ENCODE measurements at places on chromosomes 2 and 18.

- DNase-seq, result no peak
These were observed 256.4 kb downstream of the THSD7B start for GRCh38 chr2:137021763-137022162.

- no peak for DNase-seq
These were observed 7.0 kb upstream of the ALPK2 start for GRCh38 chr18:58635891-58636290.

GRCh38 chr18:35728676-35729075, 147.1 kb downstream of the GALNT1 start:
- DNase-seq, result no peak

GRCh38 chr18:35026407-35027061, 14.7 kb upstream of the MAPRE2 start:
- DNase-seq, result peak; percentile 61

DNA sequence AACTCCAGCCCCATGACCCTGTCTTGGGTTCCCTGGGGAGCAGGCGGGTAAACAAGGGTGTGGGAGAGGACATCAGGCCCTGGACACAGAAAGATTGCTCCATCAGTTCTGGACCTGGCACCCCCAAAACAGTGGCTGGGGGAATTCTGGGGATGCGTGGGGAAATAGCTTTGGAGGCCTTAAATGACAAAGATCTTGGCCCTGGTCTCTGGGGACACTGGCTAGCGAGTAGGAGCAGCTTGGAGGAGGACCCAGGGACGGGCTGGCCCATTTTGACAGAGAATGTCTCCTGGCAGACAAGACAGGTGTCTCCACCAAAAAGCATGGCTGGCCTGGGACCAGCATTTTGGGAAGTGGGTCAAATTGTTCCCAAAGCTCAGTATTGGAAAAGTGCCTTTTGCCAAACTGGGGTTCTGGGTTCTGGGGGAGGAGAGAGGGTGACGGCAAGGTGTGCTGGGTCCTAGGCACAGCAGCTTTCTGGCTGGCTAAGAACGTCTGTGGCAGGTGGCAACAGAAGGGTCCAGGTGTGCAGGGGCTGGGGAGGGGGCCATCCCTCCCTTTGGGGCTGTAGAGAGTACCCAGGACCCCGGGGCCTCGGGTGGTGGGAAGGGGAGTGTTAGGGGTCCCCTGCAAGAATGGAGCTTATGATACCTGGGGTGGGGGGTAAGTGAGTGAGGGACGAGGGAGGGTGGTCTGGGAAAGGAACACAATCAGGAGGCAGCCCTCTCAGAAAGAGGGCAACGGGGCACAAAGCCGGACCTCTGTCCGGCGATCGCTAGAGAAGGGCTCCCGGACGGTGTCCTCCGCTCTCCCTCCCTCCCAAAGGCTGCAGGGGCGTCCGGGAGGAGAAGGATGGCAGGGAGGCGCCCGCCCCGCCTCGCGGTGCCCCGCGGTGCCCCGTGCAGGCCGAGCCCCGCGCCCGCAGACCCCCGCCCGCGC, 556 bp downstream of the CYRIA start:
- DNase-seq, result no peak

DNA sequence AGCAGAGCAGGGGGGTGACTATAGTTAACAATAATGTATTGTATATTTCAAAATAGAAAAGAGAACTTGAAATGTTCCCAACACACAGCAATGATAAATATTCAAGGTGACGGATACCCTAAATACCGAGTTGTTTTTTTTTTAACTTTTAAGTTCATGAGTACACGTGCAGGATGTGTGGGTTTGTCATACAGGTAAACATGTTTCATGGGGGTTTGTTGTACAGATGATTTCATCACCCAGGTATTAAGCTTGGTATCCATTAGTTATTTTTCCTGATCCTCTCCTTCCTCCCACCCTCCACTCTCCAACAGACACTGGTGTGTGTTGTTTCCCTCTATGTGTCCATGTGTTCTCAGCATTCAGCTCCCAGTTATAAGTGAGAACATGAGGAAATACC, 164.5 kb upstream of the DNMT3A start:
- DNase-seq, result no peak

DNA sequence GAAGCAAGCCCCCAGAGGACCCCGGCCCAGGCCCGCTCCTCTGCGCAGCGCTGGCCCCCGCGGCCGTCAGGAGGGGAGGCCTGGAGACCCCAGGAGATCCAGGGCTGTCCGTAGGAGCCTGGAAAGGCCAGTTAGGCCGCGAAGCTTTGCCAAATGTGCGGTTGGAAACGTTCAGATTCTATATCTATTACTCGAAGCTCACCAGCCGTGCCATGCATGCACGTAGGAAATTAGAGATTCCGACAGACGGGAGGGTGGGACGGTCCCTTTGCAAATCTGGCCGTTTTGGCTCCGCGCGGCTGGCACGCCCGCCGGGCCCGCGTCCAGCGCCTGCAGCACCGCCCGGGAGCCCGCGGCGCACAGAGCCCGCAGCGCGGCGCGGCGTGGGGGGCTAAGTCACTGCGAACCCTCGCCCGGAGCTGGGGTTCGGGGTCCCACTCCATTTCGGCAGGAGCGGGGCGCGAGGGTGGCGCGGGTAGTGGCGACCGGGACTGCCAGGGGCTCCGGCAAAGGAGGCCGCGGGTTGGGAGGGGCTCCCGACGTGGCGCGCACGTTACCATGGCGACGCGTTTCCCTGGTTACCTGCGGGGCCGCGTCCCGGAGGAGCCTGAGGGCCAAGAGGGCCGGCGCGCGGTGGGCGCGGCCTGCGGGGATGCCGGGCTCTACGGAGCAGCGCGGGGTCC, 488.6 kb upstream of the SMIM21 start:
- DNase-seq, result no peak

Measured in CD4-positive, alpha-beta T cell treated with Interleukin-12 subunit alpha and Interleukin-12 subunit beta, for 1 hour (primary cell).